ENCODE measurements at places on chromosomes 3 and 15.

DNA sequence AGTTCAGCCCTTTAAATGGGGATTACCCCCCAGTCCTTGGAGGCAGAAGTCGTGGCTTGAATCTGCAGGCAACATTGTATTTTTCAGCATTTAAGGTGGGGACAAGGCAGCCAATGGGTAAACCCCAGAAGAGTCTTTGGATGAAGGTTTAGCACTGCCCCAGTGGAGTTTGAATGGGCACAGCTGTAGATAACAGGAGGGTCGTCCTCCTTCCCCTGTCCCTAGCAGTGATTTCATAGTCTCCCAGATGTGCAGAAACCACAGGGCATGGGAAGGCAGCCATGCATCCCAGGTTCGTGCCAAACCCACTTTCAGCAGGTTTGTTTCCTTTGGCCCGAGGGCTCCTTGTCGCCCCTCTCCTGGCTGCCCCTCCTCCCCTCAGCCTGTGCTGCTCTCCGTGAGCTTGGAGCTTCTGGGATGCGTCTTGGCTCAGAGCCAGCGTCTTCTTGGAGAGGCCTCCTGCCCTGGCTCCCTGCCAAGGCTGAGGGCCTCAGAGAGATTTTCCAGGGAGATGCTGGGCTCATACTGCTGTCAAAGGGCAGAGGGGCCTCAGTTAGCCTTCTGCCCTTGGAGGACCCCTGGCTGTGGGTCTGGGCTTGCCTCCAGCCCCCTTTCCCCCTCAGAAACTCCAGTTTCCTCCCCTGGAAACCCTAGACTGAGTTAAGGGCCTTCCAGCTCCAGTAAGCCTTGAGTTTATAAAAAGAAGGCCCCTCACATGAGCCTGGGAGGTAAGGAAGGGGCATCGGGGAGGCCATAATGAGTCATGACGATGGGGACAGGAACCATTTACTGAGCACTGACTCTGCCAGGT lies 48.9 kb upstream of the POLG start:
- DNase-seq: no peak

- DNase-seq: no peak
Observed at GRCh38 chr15:89186803-89187202, 34.6 kb downstream of the RLBP1 start.

DNA sequence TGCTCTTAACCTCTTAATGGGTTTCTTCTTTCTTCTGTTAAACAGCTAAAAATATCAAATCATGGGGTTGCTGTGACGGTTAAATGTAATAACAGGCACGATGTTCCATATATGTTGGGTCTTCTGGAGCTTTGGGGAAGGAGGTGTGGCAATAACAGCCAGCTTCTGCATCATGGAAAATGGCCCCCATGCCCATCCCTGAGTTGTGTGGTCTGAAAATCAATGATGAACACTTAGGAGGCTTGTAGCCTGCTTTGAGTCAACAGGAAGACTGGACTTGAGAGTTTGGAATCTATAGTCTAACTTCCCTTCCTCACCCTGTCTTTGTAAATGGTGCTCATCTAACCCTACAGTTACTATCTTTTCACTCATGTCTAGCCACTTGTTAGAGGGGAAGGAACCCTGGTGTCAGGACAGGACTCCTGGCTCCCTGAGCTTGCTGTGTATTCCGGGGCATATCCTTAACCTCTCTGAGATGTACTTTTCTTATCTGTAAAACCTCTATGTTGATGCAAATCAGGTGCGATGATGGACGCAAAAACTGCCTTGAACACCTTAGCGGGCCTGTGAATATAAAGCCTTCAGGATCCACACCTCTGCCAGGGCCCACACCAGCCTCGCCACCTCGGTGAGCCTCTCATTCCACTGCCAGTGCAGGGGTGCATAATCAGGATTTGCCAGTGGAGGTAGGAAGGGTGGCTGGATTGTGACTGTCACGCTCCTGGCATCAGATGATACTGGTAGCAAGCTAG lies 27.5 kb downstream of the SMAD3 start:
- DNase-seq: no peak

- DNase-seq: no peak
Observed at GRCh38 chr3:130243808-130244207, 101.7 kb upstream of the COL6A5 start.

DNA sequence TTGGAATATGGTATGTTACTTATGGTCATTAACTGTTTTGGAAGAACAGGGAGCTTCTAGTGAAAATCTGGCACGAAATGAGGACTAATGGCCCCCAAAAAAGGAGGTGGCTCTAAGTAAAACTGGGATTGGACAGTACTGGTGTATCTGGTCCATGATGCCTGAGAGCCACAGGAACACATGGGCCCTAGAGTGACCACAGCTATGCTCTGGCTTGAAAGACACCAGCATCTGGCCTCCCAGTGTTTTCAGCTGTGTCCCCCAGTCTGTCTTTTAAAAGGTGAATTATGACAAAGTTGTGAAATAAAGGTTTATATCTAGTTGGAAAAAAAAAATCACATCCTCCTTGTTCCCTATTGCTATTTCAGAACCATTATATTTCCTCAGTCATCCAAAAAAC lies 64.5 kb downstream of the GSK3B start:
- DNase-seq: no peak

DNA sequence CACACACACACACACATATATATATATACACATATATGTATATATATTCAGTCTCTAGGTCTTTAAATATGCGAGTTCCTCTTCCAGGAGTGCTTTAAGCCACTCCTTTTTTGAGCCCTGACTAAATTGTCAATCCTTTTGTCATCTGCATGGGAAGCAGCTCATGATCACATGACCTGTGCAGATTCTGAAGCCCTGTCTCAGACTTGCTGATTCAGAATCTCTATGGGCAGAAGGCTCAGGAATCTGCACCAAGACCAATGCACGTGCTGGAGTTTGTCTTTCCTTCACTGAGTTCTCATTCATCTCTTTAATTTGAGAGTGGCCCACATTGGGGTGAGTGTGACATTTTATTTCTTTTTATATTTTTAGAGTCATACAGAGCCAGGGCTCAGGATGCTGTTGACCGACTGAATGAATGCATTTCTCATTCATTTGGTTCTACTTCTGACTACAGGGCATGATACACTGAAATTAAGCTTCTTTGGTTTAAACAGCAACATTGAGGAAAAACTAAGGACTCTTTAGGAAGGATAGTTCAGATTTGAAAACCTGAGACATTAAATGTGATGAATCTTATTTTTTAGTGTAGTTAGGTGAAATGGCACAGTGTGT lies 307.5 kb downstream of the EDEM1 start:
- DNase-seq: no peak

GRCh38 chr3:118504906-118505305 lies 529.7 kb downstream of the IGSF11 start:
- no peak for DNase-seq

DNA sequence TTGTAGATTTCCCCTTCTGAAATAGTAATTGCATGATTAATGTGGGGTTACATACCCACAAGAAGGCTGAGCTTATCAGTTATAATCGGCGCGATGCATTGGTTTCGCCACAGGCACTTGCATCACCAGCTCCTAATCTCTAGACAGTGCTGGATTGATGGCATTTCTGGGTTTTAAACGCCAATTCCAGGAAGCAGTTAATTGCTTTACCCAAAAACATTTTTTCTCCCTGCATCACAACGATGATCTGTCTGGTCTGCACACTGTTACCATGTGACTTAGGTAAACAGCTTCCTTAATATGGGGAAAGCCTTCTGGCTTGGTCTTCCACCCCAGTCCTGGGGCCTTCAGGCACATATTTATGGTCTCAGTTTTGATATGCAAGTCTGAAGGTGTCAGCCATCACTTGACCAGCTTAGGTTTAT lies 70.0 kb upstream of the HEG1 start:
- no peak for DNase-seq

- no peak for DNase-seq
Observed at GRCh38 chr15:66846031-66846430, 144.0 kb downstream of the SMAD6 start.

DNA sequence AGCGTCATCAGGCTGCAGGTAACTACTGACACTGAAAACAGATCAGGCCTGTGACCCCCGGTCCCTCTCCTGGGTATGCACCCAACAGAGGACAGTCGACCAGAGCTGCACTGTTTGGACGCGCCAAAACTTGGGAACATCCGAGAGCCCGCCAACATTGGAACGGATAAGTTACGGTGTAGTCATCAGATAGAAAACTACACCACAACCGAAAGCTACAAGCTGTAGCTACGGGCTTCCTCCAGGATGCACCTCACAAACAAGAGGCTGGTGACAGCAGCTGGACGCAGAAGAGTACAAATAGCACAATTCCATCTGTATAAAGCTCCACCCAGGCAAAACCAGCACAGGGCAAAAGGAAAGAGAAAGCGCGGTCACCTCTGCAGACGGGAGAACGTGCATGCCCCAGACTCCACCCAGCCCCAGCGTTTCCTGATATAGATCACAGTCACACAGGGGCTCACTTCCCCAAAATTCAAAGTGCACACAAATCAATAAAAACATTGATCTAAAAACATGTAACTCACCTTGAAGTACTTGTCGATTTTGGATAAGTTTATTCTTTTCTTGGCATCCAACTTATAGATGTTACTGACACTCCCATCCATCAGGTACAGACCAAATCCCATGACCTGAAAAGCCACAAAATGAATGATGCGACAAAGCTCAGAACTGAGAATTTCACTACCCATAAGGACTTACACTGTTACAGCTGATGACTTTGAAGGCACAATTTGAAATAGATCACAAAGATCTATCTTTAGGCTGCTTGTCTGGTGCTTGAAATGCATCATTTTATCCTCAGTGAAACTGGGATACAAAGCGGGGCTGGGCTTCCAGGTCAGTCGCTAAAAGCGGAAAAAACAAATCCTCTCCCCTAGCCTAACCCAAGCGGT lies 43.3 kb downstream of the CYFIP1 start:
- no peak for DNase-seq

GRCh38 chr3:35641331-35641730 lies 2.0 kb downstream of the ARPP21 start:
- DNase-seq: no peak

DNA sequence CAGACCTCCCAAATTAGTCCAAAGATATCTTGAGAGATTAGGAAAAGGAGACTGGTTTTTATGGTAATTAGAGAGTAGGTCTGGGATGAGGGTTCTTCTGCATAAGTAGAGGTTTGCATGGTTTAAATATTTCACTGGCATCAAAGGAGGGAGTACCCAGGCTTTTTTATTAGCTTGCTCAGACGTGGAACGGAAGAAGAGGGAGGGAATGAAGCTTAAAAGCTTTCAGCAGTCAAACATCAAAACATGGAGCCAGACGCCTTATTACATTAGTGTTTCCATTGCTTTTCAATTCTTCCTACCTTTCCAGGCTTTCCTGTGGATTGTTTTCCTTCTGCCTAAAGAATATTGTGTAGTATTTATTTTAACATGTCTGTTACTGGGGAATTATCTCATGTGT lies 342.1 kb upstream of the SOX2 start:
- no peak for DNase-seq

GRCh38 chr3:45480871-45481270 lies 92.5 kb downstream of the LARS2 start:
- no peak for DNase-seq

- no peak for DNase-seq
Observed at GRCh38 chr3:178847190-178847589, 224.4 kb downstream of the ZMAT3 start.

DNA sequence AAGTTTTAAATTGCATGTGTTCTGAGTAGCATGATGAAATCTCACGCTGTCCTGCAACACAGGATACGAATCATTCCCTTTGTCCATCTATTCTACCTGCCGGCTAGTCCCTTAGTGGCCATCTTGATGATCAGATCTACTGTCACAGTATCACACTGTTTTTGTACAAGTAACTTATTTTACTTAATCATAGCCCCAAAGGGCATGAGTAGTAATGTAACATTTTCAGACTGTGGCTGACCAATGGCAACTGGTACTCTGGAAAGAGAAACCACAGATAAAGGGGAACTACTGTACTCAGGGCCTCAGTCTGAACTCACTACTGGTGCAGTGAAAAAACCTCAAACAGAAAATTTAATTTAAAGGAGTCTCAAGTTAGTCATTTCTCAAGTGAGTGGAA lies 127.3 kb upstream of the MRPL3 start:
- DNase-seq: no peak

GRCh38 chr3:134211797-134212196 lies 38.9 kb downstream of the RYK start:
- DNase-seq: peak; percentile 55

- DNase-seq: no peak
Observed at GRCh38 chr3:71372911-71373637, 210.5 kb downstream of the FOXP1 start.
